ENCODE measurements at places on chromosomes 2 and 18.

- DNase-seq = no peak
Observed at GRCh38 chr2:238203973-238204683, 633 bp upstream of the ILKAP start.

- DNase-seq = no peak
Observed at GRCh38 chr2:22497789-22498188, 887.2 kb upstream of the KLHL29 start.

- DNase-seq = no peak
Observed at GRCh38 chr2:236583621-236584203, 14.1 kb downstream of the ACKR3 start.

- no peak for DNase-seq
Observed at GRCh38 chr2:168085801-168086361, 161.5 kb downstream of the STK39 start.

GRCh38 chr18:4412286-4412685, 42.8 kb downstream of the DLGAP1 start:
- DNase-seq = no peak

GRCh38 chr18:76687304-76687962, 134.9 kb upstream of the ZNF236 start:
- peak; percentile 68 for DNase-seq

DNA sequence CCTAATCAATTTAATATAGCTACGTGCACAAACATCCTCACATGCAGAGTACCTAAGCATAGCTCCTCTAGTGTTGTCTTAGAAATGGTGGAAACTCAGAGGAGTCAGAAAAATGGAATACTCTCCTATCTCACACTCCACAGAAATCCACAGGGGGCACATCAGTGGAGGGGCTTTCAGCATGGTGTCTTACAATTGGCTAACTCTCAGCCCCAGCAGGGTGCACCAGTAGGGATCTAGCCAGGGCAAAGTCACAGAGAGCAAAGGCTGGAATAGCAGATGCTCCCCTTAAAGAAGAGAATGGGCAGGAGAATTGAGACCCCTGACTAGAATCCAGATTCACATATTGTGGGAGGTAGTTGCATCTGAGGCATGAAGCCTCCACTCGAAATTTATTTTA, 135.7 kb downstream of the MAIP1 start:
- no peak for DNase-seq

DNA sequence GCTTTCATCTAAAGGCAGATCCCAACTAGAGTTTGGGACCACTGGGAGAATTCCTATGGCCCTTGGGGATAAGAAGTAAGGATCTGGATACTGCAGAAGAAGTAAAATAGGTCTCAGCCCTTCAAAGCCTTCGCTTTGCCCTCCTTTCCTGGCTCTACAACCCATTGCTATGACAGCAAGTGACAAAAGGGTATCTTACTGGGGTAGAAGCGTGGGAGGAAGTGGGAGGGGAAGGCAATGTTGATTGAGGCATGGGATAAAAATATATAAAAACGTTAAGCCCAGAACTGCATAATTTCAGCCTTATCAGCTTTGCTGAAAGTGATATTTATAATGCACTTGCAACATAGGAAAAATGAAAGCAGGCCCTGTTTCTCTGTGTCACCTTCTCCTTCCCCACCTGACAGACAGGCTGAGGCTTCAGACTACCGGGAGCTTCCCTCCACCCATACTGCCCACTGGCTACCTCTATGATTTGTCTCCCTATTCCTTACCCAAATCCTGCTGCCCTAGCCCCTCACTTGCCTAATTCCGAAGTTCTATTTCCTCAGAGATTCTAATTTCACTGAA, 14.9 kb upstream of the SOS1 start:
- no peak for DNase-seq

- no peak for DNase-seq
Observed at GRCh38 chr2:39689876-39690275, 24.2 kb downstream of the TMEM178A start.

DNA sequence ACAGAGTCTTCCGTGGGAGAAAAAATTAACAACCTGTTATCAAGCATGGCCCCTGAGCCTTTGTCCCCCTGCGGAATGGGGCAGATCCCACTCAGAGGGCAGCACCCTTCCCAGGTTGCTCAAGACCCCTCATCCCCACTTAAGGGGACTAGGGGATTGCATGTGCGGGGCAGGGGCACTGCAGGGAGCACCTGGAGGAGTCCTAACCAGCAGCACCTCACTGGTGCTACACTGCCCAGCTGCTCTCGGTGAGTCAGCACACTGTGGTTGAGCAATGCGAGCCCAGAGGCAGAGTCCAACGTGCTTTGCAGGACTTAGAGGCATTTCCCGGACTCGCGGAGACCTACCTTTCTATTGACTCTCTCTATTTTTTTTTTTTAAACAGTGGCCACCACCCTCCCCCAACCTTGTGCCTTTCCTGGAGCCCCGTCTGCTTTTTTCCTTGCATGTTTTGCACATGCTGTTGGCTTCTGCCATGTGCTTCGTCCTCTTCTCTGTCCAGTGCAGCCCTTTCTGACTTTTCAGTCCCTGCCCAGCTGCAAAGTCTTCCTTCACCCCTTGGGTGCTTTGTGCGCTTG, 74.0 kb downstream of the IL1R2 start:
- no peak for DNase-seq

- DNase-seq = no peak
Observed at GRCh38 chr2:56630286-56630685, 446.5 kb downstream of the CCDC85A start.

GRCh38 chr2:72678024-72678423, 147.8 kb downstream of the EXOC6B start:
- no peak for DNase-seq

DNA sequence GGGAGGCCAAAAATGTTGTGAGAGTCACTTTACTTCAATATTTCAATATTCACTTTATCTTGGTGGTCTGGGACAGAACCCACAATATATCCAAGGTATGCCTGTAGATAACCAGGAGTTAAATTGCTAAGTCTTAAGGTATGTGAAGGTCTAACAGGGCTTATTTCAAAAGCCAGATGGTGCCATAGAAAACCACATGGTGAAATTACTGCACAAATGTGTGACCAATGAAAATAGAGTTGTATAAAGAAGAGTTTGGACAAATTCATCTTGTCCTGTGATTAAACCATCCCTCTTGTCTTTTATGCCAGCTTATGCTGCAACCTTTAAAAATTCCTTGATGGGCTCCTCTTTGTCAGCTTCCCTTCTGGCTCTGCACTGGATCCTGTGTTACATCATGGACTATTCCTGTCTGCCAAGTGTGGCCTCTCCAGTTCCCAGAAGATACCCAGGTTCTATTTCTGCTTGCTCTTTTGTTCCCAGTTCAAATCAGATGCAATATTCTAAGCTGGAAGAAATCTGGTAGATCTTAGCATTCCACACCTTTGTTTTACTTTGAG, 46.8 kb downstream of the ANTXR1 start:
- no peak for DNase-seq

DNA sequence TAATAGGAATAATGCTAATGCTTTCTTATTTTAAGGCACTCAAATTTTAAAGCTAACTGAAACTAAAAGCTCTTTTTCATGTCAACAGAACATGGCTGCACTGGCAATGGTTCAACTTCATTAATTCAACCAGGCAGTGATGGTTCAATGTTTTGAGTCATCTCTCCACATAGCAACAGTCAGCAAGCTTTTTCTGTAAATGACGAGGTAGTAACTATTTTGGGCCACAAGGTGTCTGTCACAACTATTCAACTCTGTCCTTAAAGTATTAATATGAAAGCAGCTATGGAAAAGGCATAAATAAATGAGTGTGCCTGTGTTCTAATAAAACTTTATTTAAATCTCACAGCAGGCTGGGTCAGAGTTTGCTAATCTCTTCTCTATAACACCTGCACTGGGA, 1425.6 kb upstream of the PIK3C3 start:
- DNase-seq = no peak

DNA sequence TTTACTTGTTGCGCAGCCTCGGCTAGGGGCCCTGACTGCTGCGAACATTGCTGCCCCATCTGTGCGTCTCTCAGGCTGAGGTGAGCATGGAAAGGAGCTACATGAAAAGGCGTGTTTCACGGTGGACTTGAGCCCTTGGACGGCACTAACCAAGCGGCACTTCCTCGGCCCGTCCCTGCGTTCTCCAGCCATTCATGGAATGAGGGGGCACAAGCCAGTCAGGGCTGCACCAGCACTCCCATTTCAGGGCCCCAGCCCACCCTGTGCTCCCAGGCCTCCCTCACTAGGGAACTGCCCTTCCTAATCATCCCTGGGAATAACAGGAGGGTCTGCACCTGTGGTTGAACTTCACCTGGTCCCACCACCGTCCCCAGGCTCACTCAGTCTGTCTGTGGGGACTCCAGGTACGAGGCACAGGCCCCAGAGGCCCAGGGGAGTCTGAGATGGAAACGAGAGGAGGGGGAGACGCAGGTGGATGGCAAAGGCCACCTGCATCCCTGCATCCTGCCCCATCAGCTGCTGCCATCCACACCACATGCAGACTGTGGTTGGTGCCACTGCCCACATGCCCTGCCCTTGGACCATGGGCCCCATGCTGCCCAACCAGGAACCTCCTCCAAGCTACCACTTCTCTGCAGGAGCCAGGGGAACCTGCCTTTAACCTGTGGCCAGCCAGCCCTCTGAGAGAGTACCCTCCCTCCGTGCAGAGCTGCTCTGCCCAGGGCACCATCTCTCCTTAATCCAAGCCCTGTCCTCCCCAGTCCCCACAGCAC, 99.7 kb downstream of the EIPR1 start:
- DNase-seq = no peak

GRCh38 chr2:128154225-128154624, 63.2 kb downstream of the UGGT1 start:
- DNase-seq = no peak

GRCh38 chr18:72848503-72849237, 19.1 kb downstream of the NETO1 start:
- no peak for DNase-seq

DNA sequence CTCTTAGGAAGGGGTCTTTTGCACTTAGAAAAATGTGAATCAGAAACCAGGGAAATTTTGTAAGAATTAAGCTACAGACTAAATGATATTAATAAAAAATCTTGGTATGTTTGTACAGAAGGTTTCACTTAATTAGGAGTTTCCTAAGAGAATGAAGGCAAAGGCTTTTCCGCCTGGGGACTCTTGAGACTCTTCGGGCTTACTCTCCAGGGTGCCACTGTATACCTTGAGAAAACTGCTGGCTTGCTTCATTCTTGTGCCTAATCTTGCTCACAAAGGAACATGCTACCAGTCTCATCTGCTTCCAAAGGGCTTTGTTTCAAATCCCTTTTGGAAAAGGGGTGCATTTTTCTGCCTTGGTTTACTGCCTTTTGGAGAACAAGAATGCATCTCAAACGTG, 49.5 kb downstream of the ACTR2 start:
- DNase-seq = no peak

GRCh38 chr2:196252408-196253115, 81.2 kb upstream of the STK17B start:
- no peak for DNase-seq

- DNase-seq = no peak
Observed at GRCh38 chr2:75539955-75540716, 20.6 kb downstream of the EVA1A start.

DNA sequence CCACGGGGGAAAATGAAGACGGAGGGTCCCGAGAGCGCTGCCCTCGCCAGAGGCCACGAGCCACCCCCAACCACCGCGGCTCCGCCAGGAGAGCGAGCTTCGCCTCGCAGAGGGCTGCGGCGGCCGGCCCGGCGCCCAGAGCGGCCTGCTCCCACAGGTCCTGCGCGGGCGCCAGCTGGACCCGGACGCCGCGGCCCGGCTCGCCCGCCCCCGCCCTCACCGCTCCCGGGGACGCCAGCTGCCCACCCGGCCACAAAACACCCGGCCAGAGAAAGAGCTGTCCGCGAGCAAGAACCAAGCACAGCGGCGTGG, 709 bp downstream of the PTPN2 start:
- no peak for DNase-seq

- no peak for DNase-seq
Observed at GRCh38 chr18:56987236-56987635, 159.7 kb upstream of the BOD1L2 start.

Measured in SHP77 treated with DMSO at 0.1 percent for 48 hours (cell line).